Activated CD4-positive, alpha-beta T cell treated with anti-CD3 and anti-CD28 coated beads, Interleukin-2, amount 50 U/mL, for 48 hours (primary cell): ENCODE measurements at places on chromosomes 5 and 9.

DNA sequence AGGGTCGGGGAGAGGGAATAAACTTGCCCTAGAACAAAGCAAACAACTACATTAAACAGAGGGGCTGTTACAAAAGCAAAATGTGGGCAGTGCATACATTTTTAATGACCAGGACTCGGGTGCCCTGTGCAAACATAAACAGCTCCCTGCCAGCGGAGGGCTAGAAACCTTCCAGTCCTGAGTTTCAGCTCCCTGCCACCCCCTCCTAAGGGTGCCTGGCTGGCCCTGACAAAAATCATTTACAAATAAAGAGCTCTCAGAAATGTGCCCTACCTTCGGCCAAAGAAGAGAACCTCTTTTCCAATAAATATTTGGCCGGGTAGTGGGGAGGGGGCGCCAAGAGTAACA, 29.5 kb downstream of the FOXD1 start:
- DNase-seq: no peak

DNA sequence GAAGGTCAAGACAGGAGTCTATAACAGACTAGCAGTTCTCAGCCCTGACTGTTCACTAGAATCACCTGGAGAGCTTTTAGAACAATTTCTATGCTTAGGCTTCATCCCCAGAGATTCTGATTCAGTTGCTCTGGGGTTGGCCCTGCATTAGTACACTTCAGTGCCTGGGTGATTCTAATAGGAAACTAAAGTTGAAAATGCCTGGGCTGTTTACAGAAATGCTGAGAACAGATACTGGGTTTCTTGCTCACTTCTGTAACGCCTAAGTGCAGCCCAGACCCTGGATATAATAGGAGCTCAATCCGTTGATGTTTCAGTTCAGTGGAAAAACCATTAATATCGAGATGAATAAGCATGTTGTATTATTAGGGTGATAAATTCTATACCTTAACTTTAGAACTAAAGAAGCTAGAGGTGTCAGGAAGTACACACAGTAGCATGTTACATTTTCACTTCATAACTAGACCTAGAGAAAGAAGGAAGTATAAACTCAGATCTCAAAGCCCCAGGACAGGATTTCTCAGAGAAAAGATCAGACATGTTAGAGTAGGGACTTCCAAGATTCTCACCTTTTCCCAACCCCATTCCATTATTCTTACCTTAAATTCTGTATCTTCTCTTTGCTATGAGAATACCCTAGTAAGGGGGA, 20.4 kb downstream of the HAVCR2 start:
- DNase-seq: no peak

GRCh38 chr5:14183187-14183939, 40.2 kb downstream of the TRIO start:
- DNase-seq: no peak

GRCh38 chr5:111432883-111433536, 79.3 kb downstream of the STARD4 start:
- no peak for DNase-seq

GRCh38 chr5:16484081-16484480, 18.5 kb upstream of the ZNF622 start:
- no peak for DNase-seq

GRCh38 chr9:116234081-116234480, 80.5 kb downstream of the PAPPA start:
- DNase-seq: no peak

DNA sequence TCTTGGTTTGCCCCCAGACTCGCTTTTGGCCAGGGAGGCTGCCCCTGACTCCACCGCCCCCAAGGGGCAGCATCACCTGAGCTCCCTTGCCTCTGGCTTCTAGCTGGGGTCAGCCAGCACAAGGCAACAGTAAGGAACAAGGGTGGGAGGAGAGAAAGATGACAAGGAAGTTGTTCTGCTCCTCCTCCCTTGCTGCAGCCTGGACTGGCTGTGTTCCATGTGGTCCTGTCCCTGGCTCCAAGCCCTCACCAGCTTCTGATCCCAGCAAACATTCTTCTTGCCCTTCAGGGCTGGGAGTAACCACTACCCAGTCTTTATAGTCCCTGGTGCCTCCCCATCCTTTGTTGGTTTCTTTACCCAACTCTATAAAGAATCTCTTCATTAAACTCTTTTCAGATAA, 100.3 kb upstream of the SPIN1 start:
- DNase-seq: no peak

GRCh38 chr5:125603321-125603720, 819.9 kb upstream of the GRAMD2B start:
- no peak for DNase-seq

DNA sequence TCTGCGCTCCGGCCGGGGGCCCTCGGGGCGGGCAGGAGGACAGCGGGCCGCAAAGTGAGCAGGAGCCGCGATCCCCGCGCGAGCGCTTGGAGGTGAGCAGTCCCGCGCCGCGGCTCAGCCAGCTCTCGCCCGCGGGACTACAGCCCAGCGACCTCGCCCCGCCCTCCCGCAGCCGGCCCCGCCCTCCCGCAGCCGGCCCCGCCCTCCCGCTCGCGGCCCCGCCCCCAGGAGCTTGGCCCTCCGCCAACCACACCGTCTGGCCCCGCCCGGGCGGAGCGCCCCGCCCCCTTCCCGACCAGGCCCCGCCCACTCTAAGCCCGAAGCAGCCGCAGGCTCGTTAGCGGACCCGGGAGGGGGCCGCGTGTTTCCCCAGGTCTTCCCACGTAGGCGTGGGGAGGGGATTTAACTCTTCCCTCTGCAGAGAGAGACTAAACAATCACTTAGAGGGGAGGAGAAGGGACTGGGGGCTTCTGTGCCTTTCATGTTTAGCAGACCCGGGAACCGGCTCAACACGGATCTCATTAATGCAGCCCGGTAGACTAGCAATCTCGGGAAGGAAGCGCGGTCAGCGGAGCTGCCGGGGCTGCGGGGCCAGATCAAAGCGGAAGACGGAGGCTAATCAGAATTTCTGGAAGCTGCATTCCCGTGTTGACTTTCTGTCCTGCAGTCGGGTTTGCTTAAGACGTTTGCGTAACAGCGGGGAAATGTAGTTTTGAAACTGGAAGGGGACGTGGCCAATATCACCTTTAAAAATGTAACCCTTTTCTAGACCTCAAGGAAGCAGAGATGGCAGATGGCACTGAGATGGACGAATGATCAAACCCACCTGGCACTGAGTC, at the start of gene MYO10:
TSS of gene MYO10 (minus strand) at position 139 of the 839 bp plus-strand sequence. CDS start 480 bp downstream, outside the sequence.
- peak; percentile 54 for DNase-seq

- no peak for DNase-seq
These were observed 459.5 kb upstream of the WWC1 start for GRCh38 chr5:167831754-167832504.

DNA sequence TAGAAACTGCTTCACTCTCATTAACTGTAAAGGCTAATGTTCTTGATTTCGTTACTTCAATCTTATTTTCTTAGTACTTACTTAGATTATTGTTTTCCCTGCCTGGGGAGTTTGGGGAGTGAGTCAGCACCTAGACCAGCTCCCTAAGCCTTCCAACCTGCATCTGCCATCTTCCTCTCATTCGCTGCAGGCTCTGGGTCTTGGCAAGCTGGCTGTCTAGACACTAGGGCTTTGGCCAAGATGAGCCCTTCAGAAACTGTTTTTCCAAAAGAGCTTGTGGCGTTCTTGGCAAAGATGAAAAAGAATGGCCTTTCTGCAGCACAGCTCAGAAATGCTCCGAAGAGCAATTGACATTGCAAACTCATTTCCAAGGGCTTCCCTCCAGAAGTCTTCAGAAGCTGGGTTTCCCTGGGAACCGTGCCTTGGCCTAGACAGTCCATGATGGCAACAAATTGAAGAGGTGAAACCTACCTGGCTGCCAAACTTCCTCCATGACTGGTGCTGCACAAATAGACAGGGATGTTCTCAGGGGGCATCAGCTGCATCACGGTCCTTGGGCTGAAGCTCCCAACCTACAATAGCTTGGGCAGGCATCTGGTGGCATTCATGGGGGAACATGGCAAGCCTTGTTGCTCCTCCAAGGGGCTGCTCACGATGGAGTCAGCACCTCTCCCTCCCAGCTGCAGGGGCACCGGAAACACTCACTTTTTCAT, 76.6 kb downstream of the NSUN2 start:
- no peak for DNase-seq

- no peak for DNase-seq
These were observed 269.6 kb downstream of the ELAVL2 start for GRCh38 chr9:23556459-23556858.

DNA sequence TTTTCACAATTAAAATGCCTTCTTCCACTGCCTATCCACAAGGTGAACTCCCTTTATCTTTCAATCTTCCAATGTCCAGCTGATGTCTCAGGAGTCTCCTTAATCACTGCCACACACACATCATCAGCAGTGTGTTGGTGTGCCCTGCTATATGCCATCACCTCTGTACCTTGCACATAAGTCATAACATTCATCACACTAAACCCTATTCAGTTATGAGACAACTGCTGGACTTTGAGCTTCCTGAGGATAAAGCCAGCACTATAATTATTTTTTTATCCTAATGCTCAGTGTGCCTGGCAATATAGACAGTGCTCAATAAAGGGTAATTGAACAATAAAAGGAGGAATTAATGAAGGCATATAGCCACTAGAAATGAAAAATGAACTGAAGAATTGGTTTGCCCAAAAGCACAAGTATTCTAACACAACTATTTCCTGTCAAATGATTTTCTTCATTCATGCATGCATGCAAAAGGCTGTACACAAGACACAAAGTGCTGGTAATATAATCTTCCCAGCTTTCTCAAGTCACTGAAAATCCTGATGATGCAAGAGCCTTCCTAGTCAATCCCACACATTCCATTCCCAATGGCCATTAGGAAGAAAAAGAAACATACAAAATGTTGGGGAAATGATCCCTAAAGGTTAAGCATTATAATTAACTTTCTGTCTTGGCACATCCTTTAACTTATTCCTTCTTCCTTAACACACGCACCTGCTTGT, 32.4 kb downstream of the LPAR1 start:
- no peak for DNase-seq

GRCh38 chr5:107636555-107636954, 34.2 kb downstream of the EFNA5 start:
- no peak for DNase-seq

DNA sequence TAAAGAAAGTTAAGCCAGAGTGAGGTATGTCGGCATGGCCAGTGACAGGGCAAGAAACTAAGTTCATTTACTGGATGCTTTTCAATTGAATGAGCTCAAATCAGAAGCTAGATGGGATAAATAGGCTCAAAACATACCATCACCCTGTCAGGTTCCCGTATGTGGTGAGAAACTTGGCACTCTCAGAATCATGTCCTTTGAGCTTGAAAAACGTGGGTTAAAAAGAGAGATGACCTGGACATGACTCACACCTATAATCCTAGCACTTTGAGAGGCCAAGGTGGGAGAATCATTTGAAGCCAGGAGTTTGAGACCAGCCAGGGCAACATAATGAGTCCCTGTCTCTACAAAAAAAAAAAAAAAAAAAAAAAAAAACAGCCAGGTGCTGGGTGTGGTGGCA, 121.7 kb upstream of the RGMB start:
- DNase-seq: no peak

- peak; percentile 22 for DNase-seq
These were observed 291.8 kb upstream of the DAB2 start for GRCh38 chr5:39716532-39717028.

GRCh38 chr5:32928761-32929160, 217.6 kb downstream of the NPR3 start:
- DNase-seq: no peak

GRCh38 chr5:157955541-157956172, 96.7 kb upstream of the CLINT1 start:
- no peak for DNase-seq

DNA sequence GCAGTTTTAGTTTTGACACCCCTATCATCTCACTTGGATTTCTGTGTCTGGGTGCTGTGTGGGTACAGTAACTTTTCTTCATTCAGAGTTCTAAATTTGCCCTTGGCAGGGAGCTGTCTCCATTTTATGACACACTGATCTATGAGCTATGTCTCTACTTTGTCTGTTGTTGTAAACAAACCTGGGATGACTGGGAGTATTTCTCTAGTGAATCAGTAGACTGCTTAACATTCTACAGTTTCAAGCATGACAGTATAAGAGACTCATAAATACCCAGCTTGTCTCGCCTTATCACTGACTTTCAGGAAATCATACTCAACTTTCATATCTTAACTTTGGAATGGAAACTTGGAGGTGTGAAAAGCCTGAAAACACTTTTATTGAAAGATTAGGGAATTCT, 212.1 kb upstream of the NUDT12 start:
- no peak for DNase-seq

- DNase-seq: no peak
These were observed at the start of gene ADAMTSL1 for GRCh38 chr9:18473652-18474279. ADAMTSL1 (plus strand) TSS chr9:18474153; CDS start chr9:18474233, 80 bp downstream.

DNA sequence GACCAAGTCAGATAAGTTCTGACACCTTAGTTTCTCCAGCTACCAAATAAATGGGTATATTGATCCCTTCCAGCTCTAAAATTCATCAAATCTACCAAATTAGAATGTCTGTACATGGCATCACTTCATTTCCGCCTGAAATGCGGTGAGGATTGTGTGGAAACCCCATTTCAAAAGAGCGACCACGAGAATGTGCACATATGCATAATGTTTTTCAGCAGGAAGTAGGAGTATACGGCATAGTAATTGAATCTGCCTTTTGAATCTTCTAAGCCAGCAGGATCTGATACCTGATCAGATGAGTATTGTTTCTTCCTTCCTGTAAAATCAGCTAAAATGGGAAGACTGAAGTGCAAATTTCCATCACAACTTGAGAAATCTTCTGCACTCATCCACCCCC, 418.6 kb downstream of the TMEM38B start:
- DNase-seq: no peak

DNA sequence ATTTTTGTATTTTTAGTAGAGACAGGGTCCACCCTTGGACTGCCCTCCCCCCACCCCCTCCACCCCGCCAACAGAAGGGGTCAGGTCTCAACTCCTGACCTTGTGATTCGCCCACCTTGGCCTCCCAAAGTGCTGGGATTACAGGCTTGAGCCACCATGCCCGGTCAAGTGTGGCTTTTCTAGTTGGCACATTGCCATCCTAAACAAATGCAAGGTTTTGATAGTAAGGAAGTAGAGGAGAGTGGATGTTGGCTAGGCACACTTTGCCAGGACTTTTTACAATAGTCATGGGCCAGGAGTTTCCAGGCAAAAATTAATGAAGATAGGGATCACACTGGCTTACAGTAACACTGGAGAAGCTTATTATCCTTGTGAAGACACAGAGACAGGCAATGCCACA, 62.4 kb downstream of the GALNT12 start:
- no peak for DNase-seq

DNA sequence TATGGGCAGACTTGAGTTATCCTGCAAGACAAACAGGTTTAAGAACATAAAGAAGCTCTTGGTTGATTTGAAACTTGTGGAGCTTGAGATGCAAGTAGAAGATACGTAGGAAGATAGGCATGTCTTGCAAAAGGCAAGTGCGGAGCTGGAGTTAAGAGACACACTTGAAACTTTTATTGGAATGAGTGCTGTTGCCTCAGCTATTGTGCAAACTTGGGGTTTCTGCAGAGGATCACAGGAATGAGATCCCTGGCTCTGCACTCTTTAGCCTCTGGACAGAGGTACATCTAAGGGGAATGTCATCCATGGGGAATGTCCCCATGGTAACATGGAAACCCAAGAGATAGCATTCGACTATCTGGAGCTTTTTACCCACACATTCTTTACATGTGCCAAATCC, 121.1 kb downstream of the ADCY2 start:
- no peak for DNase-seq
